ENCODE measurements at places on chromosomes 1 and 21.

GRCh38 chr1:25442178-25442577 lies 11.5 kb downstream of the MACO1 start:
- peak; percentile 45 for DNase-seq

- DNase-seq, result no peak
Measured at GRCh38 chr1:13576926-13577325, 6.7 kb upstream of the PDPN start.

DNA sequence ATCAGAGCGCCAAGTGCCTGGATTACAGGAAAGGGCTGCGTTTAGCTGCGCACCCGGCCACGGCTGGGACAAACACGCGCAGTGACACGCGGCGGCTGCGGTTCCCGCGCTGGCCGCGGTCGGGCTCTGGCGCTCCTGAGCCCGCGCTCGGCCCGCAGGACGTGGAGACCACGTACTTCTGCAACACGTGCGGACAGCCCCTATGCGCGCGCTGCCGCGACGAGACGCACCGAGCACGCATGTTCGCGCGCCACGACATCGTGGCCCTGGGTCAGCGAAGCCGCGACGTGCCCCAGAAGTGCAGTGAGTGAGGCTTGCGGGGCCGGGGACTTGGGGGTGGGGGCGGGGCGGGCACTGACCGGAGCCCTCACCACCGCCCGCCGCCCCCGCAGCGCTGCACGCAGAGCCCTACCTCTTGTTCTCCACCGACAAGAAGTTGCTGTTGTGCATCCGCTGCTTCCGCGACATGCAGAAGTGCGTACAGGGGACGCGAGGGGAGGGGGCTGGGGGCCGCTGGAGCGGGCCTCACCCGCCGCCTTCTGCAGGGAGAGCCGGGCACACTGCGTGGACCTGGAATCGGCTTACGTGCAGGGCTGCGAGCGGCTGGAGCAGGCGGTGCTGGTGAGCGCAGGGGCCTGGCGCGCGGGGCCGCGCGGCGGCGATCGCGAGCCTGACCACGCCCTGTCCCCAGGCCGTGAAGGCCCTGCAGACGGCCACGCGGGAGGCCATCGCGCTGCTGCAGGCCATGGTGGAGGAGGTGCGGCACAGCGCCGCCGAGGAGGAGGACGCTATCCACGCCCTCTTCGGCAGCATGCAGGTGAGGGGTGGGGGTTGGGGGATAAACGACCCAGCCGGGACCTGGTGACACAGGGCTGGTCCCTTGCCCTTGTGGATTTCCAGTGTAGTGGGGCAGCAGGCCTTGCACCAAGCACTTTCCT lies 3.1 kb downstream of the RNF207 start:
- DNase-seq, result no peak

DNA sequence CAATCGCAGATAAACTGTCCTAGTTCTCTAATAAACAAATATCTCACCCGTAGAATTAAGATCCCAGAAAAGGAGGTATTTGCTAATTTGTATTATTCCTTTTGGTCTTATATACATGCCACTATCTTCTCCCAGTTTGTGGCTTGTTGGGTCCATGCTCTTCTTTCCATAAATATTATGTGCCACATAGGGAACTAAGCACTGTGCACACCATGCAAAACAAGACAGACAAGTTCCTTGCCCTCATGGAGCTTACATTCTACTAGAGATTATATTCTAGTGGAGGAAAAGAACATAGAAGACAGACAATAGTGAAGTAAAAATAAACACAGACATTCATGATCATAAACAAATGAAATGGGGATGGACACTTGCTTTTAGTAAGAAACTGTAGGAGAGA lies 4.7 kb downstream of the GART start:
- no peak for DNase-seq

- no peak for DNase-seq
Measured at GRCh38 chr1:1219341-1219740, 5.4 kb upstream of the TNFRSF4 start.

GRCh38 chr1:174872615-174873058 lies 127.1 kb upstream of the CACYBP start:
- peak; percentile 63 for DNase-seq

DNA sequence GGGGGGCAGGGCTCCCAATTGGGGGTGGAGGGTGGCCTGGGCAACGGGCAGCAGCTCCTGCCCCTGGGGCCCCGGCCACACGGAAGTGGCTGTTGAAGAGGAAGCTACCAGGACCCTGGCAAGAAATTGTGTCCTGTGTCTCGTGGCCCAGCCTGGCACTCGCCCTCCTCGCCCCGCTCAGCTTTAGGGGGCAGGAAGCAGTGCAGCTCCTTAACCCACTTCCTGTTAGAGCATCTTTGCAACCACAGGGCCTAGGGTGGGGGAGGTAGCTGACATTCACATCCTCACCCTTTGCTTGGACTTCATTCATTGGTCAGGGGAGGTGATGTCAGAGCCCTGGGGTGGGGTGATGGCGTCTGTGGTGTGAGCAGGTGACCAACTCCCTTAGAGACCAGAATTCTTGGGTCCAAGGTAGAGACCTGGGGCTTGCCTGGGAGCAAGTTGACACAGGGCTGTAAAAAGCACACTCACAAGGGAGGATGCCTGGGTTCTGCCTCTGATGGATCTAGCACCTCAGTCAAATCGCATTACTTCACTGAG lies at the start of gene ARHGAP30:
Gene ARHGAP30, minus strand, starts transcription at position 161 of the 540 bp plus-strand sequence. CDS start 267 bp downstream, outside the sequence.
- no peak for DNase-seq

DNA sequence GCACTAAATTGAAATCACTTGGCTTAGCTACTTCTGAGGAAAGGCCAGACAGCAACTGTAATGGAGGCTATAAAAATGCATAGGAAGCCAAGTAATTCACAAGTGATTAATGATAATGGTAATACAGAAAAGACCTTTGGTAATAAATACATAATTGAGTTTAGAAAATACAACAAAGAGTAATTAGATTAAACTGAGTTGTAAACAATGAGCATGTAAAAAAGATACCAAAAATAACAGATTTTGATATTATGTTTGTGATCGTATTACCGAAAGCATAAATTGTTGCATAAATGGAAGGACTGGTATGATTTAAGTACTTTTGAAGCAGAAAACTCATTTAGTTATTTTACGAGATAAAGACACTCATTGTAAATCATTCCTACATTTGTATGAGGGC lies 556.7 kb upstream of the TMPRSS15 start:
- DNase-seq, result no peak

- DNase-seq, result no peak
Measured at GRCh38 chr1:36508257-36508656, 25.5 kb upstream of the CSF3R start.

- no peak for DNase-seq
Measured at GRCh38 chr1:205497351-205497750, 7.1 kb upstream of the CDK18 start.

GRCh38 chr1:113898241-113898814 lies 6.3 kb downstream of the AP4B1 start:
- DNase-seq, result no peak

DNA sequence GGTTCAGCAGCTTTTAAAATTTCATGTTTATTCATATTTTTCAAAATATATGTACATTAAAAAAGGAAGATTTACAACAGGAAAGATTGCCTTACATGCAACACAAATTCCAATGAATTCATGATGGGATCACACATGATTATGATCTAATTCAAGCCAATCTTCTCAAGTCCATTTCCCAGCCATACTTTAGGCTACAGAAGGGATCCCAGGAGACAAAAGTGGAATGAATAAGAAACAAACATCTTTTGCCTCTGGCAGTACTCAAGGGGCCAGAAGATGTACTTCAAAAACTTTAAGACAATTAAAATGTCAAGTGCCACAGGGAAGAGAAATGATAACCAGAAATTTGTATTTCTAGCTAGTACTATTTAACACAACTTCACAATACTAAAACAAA lies 10.2 kb upstream of the SH2D5 start:
- no peak for DNase-seq

- no peak for DNase-seq
Measured at GRCh38 chr1:178632653-178633052, 92.4 kb upstream of the RALGPS2 start.

- DNase-seq, result no peak
Measured at GRCh38 chr1:200346700-200347099, 63.1 kb downstream of the ZNF281 start.

GRCh38 chr1:10629816-10630571 lies 155.2 kb downstream of the PEX14 start:
- DNase-seq, result no peak

- no peak for DNase-seq
Measured at GRCh38 chr1:160404094-160404493, 3.7 kb downstream of the VANGL2 start.

GRCh38 chr1:153649863-153650235 lies 8.7 kb upstream of the SNAPIN start:
- DNase-seq, result no peak

GRCh38 chr1:110234691-110235090 lies 24.6 kb downstream of the KCNC4 start:
- no peak for DNase-seq

GRCh38 chr1:232704694-232705680 lies 75.1 kb upstream of the SIPA1L2 start:
- DNase-seq, result peak; percentile 97

GRCh38 chr1:232372841-232373440 lies 257.0 kb downstream of the SIPA1L2 start:
- no peak for DNase-seq

DNA sequence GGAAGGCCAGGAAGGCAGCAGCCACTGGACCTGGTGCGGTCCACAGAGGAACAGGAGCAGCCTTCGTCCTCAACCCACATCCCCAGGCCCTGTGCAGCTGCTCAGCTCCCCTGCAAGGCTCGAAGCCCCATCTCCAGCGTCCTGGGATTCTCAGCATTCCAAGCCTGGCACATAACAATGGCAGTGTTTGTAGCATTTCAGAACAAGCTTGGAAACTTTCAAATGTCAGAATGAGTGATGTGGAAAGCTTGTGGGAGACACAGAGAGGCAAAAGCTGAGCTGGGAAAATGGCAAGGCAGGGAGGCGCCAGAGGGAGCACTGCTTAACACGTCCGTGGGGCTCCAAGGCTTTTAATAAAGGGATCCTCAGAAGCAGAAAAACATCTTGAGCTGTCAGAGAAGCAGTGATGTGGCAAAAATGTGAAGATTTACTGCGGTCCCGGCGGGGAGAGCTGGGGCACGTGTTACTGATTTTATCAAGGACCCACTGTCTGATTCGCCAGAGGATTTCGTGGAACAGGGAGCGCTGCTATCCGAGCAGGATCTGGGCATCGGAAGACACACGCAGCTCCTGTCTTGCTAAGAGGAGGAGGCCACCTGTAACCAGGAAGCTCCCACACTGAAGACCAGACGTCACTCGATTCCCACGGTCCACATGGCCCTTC lies 38.1 kb downstream of the TOMM20 start:
- DNase-seq, result peak; percentile 89

DNA sequence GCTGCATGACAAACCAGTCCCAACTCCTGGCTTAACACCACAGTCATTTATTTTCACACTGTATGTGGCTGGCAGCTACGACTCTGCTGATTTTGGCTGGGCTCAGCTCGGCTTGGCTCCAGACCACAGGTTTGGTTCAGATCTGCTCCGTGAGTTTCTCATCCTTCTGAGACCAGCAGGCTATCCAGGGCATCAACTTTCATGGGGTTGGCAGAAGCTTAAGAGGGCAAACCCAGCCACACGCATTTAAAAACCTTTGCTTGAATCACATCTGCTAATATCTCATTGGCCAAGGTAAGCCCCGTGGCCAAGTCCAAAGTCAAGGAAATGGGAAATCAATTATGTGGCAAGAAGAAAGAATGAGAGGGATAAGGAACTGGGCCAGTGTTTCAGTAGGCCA lies 574.2 kb downstream of the MATN1 start:
- DNase-seq, result no peak

GRCh38 chr1:219576931-219577730 lies 35.8 kb downstream of the ZC3H11B start:
- DNase-seq, result no peak

DNA sequence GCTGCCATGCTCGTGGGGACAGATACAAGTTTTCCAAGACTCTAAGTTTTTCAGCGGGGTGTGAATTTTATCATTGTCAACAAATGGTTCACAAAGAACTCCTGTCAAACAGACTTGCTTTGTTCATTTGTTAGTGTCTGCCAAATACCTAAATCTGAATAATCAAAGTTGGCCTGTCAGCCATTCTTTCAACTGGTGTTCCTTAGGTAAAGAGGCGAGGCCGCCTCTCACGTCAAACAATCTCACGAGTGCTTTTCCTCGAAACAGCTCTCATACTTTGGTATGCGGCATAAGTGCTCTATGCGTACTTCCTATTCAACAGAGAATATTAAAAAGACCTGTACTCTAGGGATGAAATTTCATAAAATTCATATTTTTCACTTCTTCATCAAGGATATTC lies 51.4 kb upstream of the KANK4 start:
- no peak for DNase-seq

GRCh38 chr1:185448591-185449186 lies 131.6 kb upstream of the IVNS1ABP start:
- DNase-seq, result peak; percentile 57

GRCh38 chr1:31811605-31812004 lies 4.2 kb downstream of the SPOCD1 start:
- peak; percentile 29 for DNase-seq

- DNase-seq, result no peak
Measured at GRCh38 chr1:36123356-36123755, 1.7 kb downstream of the COL8A2 start.

DNA sequence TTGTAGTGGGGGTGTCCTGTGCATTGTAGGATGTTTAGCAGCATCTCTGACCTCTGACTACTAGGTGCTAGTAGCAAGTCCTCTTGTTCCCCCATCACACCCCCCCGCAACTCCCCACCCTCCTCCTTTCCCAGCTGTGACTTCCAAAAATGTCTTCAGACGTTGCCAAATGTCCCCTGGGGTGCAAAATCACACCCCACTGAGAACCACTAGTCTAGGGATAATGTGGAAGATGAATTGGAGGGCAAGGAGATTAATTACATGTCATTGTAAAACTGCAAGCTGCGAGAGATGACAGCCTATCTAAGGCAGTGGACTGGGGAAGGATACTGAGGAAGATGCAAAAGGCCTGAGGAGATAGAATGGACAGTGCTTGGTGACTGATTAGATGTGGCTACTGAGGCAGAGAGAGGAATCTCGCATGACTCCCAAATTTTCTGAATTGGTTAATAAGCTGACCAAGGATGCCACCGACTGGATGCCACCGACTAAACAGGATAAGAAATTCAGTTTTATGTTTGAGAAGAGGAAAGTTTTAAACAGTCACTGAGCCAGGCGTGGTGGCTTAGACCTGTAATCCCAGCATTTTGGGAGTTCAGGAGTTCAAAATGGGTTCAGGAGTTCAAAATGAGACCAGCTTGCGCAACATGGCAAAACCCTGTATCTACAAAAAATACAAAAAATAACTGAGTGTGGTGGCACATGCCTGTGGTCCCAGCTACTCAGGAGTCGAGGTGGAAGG lies 3.1 kb upstream of the JAK1 start:
- DNase-seq, result no peak
